ENCODE measurements at places on chromosomes 12 and 14.

GRCh38 chr12:84764001-84764400 is 148.6 kb downstream of the SLC6A15 start:
- no peak for DNase-seq

- DNase-seq: no peak
Observed at GRCh38 chr12:132111654-132112304, 32.3 kb downstream of the DDX51 start.

- no peak for DNase-seq
Observed at GRCh38 chr14:90844321-90844720, 28.1 kb upstream of the TTC7B start.

DNA sequence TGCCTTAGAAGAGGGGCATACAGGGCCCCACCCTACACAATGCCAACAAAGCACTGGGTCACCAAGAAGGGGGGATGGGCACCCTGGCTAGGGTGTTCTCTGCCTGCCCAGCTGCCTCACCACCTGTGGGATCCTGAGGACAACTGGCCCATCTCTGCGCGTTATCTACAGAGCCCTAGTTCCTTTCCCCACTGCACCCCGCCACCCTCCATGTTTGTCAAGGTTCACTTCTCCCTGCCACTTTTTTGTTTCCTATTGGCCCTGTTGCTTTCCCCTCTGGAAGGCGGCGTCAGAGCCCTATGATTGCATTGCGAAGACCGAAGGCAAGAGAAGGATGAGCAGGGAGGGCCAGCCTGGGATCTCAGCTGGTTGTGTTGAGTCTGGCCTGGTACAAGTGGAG is 1.6 kb downstream of the SLC48A1 start:
- DNase-seq: no peak

- DNase-seq: no peak
Observed at GRCh38 chr14:72478471-72478893, 415.4 kb downstream of the DPF3 start.

GRCh38 chr12:6963791-6964413 is 6.6 kb downstream of the PHB2 start:
- no peak for DNase-seq

GRCh38 chr12:104544836-104545235 is 88.1 kb downstream of the CHST11 start:
- no peak for DNase-seq

- DNase-seq: no peak
Observed at GRCh38 chr14:90652626-90653025, 163.6 kb downstream of the TTC7B start.

DNA sequence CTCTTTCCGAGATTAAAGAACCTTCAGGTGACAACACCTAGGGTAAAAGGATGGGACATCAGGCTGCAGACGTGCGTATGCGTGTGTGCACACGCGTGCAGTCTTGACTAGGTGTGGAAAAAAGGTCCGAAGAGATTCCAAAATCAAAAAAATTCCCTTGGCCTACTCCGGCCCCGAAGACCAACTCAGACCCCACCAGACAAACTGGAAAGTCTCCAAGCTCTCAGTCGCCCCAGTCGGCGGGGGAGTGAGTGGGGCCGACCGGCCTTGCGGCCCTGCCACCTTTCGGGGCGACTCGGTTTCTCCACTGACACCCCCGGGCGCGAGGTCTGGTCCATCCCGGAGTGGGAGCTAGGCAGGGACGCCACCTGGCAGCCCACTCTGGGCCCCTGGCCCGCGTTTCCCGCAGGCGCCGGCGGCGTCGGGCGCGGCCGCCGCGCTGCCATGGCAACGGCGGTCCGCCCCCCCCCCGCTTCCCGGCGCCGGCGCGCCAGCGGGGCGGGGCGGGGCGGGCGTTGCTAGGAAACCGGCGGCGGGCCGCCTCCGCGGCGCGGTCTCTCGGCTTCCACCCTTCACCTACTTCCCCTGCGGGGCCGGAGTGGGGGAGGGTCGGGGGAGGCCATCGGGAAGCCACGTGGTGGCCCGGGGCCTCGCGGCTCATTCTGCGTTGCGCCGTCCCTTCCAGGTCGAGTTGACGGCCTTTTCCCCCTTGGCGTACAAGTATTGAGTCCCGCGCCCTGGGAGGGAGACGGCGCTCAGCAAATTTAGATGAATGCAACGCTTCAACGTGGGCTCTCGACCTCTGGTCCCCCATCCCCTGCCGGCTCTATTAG is 253.1 kb downstream of the EFCAB11 start:
- peak; percentile 79 for DNase-seq

- no peak for DNase-seq
Observed at GRCh38 chr14:81147140-81147897, 73.4 kb downstream of the GTF2A1 start.

- DNase-seq: no peak
Observed at GRCh38 chr12:124147575-124147974, 147.3 kb upstream of the RFLNA start.

GRCh38 chr12:80937391-80938238 is at the start of gene LIN7A:
Gene LIN7A (minus strand): TSS chr12:80937934. CDS start chr12:80937722, 212 bp downstream.
- DNase-seq: no peak

- no peak for DNase-seq
Observed at GRCh38 chr14:90717916-90718315, 98.3 kb downstream of the TTC7B start.

DNA sequence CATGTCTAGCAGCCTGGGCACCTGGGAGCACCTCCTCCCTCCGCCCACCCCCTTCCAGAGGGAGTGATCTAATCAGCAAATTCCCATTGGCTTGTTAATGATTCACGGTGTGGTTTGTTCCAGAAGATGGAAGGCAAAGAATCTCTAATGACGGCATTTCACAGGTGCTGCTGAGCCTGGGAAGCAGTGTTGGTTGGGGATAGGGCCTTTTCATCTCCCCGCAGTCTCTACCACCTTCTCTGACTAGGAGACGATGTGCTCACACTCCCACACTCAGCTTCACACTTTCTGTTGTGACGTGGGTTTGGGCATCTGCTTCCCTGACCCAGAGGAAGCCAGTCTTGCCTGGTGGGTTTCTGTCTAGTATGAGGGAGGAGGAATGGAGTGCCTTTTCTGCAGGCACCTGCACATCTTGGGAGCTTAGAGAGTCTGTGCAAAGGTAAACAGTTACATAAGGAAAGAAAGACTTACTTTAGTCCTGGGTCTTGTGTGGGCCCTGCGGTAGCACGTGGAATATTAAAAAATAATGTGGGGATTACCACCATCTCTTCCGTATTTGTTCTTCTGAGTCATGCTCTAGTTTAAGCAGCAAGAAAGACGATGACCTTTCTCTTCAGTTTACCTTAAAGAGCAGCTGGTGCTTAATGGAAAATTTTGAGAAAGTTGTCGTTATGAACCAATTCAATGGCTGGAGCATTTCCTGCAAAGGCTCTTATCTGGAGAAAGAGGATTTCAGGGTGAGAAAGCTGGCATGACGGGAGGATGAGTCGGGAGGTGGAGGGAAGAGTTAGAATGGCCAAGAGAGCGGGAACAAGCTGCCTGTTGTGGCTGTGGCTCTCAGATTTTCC is 70.6 kb upstream of the ARHGAP5 start:
- DNase-seq: no peak

DNA sequence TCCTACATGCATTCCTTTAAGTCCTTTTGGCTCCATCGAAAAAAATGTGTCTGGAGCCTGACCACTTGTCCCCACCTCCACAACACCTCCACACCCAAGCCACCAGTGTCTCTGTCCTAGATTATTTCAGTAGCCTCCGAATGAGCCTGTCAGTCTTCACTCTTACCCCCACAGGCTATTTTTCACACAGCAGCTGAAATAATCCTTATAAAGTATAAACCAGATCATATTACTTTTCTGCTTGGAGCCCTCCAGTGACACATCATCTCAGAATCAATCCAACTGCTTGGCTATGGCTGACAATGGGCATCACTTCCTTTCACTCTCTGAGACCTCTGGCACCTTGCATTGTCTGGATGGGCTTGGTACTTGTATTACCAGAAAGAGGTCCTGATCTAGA is 44.9 kb downstream of the BBS10 start:
- DNase-seq: no peak

GRCh38 chr12:57165741-57166140 is 18.3 kb upstream of the LRP1-AS start:
- DNase-seq: no peak

DNA sequence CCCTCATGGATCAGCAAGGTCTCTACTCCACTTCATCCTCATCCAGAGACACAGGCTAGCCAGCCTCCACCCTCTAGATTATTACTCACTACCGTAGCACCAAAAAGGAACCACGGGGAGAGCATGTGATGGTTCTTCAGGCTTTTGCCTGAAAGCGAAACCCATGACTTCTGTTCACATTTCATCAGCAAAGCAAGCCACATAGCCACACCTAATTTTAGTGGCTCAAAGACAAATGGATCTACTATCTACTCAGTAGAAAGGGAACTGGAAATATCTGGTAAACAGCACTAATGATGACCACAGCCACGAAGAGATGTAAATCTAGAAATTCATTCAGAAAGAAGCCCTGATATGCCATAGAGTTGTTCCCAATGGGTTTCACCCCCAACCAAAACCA is 51.4 kb downstream of the VCPKMT start:
- DNase-seq: peak; percentile 73

DNA sequence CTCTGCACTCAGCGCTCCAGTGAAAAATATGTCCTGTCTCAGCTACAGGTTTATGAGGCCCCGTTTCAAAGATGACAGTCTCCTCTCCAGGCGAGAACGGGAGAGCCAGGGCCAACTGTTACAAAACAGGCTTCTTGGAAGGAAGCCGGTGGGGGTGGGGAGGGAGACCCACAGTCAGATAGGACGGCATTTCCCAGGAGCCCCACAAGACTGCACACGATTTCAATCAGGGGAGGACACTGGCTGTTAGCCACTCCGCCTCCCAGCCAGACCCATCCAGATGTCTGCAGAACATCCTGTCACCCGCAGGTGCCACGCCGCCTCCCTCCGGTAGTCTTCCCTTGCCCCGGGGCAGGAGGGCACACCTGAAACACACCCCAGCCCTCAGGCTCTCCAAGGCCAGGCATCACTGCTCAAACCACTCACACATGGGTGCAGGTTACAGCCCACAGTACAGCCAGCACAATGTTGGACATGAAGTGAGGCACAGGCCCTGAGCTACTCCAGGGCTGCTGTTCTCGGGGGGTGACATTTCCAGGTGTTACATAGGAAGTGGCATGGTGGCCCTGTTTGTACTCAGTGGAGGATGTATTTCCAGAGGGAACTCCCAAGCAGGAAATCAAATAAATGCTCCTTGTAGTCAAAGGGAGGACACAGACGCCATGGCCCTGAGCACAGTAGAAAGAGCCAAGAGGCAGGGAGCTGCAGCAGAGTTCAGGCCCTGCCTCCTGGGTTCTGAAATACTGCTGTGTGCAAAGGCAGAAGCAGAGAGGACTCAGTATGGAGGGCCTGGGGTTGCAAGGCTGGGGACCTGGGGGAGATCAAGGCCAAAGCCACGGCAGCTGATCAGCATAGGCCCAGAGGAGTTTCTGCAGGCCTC is 138.1 kb downstream of the BCL11B start:
- no peak for DNase-seq

- DNase-seq: no peak
Observed at GRCh38 chr14:92740440-92740839, 8.0 kb downstream of the LGMN start.

DNA sequence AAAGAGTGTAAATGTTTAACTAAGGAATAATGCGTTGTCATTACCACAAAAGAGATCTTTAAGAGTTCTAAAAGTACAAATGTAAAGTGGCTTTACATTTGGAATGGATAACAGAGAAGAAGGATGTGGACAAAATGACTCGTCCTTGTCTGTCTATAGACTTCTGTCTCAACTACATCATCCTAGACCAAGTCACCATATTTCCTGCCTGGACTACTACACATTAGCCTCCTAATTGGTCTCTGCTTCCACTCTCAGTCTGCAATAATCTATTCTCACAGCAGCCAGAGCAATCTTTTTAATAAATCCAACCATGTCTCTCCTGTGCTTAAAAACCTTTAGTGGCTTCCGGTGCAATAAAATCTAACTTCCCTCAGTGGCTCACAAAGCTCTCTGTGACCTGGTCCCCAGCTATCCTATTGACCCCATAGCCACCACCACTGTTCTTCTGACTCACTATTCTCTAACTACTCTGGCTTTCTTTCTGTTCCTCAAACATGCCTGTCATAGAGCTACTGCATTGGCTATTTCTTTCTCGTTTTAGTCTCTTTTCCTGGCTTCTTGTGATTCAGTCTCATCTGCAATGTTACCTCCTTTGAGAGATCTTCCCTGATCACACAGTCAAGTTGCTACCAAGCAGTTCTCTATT is 91.1 kb downstream of the MYF5 start:
- DNase-seq: no peak

DNA sequence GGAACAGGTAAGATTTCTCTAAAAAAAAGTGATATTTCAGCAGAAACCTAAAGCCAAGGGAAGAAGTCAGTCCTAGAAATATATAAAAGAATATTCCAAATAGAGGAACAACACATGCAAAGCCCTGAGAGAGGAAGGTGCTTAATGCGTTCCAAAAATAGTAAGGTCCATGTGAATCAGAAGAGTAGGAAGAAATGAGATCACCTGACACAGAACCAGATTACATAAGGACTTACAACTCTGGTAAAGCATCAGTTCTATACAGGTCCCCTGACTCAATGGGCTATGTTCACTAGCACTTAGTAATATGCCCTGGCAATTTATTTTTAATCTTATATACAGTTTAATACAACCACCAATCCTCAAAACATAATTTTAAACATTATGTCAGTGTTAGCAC is 30.0 kb downstream of the SENP1 start:
- DNase-seq: no peak

GRCh38 chr14:70602254-70602653 is 1.8 kb upstream of the MED6 start:
- no peak for DNase-seq

- no peak for DNase-seq
Observed at GRCh38 chr12:14950421-14950820, 11.0 kb downstream of the ARHGDIB start.

DNA sequence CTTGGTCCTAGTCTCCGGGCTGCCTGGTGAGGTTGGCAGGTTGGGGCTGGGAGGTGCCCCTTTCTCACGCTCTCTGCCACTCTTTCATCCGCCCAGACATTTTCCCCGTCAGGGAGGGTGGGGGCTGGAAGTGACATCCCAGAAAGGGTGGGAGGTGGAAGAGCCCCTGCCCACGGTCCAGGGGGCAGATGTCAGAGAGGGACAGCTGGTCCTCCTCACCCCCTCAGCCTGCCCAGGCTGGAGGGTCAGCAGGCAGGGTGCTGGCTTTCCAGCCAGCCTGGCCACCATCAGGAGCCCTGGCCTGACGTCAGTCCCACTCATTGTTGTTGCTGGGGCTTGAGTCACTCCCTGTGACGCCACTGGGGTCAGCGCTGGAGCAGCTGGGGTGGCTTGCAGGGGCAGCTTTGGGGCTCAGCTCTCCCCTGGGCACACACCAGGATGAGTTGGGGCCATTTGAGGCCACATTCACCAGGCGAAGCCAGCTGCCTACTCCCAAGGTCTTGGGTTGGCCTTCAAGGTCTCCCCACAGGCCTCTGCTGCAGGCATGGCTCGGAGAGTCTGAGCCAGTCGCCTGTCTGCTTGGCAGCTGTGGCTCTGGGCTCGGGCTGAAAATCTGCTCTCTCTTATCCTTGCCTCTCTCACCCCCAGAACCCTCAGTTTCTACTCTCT is 5.7 kb upstream of the ATG101 start:
- DNase-seq: no peak

DNA sequence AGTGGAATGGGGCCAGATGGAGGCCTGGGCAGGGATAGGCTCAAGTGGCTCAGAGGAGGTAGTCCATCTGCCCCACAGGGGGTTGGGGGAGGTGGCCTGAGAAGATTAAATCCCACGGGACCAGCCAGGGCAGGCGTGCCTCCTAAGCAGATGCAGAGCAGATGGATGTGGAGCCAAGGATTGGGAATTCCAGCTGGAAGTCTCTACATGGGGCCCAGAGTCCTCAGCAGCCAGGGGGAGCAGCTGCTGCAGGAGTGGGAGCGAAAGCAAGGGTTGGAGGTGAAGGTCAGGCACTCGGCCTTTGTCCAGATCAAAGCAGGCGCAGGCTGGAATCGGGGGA is 42.4 kb upstream of the VRK1 start:
- no peak for DNase-seq

- no peak for DNase-seq
Observed at GRCh38 chr12:19901841-19902240, 462.5 kb downstream of the AEBP2 start.

Data from activated naive CD4-positive, alpha-beta T cell treated with anti-CD3 and anti-CD28 coated beads, Interleukin-2, amount 50 U/mL, for 72 hours (primary cell).